T follicular helper cell (primary cell): ENCODE measurements at places on chromosomes 1 and 21.

GRCh38 chr1:235635938-235636662 lies 13.5 kb downstream of the GNG4 start:
- DNase-seq: no peak

- no peak for DNase-seq
Observed at GRCh38 chr1:65719391-65719790, 73.3 kb upstream of the PDE4B start.

GRCh38 chr1:220430586-220430985 lies 97.3 kb upstream of the MARK1 start:
- no peak for DNase-seq

DNA sequence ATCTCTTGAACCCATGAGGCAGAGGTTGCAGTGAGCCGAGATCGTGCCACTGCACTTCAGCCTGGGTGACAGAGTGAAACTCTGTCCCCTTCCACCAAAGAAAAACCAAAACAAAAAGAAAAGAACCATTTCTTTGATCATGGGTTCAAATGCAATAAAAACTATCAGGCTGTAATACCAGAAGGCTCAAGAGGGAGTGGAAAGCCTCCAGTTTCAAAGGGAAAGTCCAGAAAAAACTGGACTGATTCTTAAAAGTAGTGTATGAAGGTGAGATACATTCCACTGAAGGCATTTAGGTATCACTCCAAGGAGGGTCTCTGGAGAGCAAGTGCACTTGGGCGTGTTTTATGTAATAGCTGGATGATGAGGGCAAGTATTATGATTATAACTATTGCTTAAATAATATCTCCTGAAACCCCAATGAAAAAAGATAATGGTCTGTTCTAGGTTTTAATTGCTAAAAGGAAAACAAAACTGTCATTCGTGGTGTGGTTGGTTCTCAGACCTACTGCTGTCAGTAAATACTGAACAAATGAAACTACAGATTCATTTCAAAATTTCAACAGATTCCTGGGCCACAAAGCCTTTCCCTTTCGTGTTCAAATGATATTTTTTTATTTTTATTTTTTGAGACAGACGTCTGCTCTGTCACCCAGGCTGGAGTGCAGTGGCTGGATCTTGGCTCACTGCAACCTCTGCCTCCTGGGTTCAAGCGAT lies 6.0 kb upstream of the CAMTA1 start:
- no peak for DNase-seq

DNA sequence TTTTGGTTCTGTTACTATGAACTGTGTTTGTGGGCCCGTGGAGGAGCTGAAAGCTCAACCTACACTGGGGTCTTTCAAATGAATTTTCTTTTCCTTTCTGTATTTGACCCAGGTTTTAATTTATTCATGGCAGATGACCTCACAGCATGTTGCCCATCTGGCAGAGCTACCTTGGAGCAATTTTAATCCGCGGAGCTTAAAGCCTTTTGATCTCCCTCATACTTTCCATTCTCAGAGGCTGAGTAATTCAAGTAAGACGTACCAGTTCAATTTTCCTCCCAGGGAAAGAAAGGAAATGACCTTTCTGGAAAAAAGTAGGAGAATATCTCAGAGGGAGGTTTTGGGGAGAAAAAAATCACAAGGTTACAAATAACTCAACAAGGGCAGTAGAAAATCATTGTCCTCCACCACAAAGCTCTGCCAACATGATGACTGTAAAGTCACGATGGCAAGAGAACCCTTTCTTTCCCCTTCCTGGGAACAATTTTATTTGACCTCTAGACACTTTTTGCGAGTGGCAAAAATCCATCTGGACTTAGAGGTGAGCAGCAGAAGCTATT lies 21.6 kb upstream of the PCP4 start:
- DNase-seq: no peak

DNA sequence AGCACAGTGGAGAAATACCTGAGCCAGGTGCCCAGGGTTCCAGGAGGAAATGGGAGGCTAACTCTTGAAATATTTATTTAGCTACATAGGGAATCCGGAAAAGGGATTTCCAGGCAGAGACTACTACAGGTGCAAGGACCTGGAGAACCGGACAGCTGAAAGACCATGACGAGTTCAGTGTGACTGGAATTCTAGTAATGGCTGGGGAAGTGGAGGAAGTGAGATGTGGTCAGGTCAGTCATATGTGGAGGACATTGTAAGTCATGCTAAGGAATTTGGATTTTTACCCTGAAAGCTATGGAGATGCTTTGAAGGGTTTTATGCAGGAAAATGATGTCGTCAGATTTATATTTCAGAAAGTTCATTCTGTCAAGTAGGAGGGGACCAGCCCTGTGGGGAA lies 1.8 kb downstream of the CAP1 start:
- DNase-seq: no peak

- DNase-seq: no peak
Observed at GRCh38 chr1:194975913-194976312, 1632.3 kb downstream of the KCNT2 start.

DNA sequence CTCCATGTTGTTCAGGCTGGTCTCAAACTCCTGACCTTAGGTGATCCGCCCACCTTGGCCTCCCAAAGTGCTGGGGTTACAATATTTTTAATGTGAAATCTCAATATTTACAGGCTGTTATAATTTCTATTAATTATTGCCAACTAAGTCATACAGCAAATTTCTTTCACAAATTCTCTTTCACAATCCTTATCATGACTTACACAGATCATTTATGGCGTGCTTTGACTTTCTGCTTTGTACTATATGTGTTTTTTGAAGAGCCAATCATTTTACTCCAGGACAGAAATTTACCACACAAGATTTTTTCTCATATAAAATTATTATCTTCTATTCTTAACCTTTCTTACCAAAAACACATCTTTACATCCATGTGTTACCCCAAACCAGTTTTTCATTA lies 1729.9 kb downstream of the NCAM2 start:
- DNase-seq: no peak

GRCh38 chr1:74388855-74389254 lies 123.6 kb downstream of the LRRC53 start:
- no peak for DNase-seq

DNA sequence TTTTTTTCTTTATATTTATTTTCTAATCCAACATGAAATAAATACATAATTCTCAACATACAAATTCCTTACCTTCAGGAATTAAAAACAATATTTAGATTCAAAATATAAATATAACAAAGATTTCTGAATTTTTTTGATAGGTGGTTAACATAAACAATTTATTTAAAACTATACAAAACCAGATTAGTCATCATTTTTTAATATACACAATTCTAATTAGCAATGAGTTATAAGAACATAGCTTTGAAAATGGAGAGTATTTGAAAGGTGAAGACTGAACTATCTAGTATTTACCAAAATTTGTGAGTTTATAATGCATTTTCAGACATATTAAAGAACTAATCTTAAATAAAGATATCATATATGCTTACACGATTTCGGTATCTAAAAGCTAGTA lies 37.5 kb downstream of the TPR start:
- DNase-seq: no peak

GRCh38 chr1:152917794-152918193 lies 9.4 kb downstream of the IVL start:
- no peak for DNase-seq

DNA sequence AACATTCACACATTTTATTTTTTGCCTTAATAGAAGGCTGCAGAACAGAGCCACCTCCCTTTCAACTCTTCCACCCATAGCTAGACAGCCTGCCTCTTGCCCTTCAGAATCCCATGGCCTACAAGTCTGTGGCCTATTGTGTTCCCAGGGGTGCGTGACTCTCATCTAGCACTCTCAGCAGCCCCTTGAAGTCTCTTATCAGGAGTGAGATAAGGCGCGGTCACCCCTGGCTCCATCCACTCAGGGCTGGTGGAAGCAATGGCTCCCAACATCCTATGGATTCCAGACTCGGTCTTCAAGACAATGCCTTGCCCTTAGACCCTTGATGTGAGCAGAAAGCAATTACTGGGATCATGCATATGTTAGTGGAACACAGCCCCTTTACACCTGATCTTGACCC lies 264.1 kb upstream of the GREM2 start:
- no peak for DNase-seq

DNA sequence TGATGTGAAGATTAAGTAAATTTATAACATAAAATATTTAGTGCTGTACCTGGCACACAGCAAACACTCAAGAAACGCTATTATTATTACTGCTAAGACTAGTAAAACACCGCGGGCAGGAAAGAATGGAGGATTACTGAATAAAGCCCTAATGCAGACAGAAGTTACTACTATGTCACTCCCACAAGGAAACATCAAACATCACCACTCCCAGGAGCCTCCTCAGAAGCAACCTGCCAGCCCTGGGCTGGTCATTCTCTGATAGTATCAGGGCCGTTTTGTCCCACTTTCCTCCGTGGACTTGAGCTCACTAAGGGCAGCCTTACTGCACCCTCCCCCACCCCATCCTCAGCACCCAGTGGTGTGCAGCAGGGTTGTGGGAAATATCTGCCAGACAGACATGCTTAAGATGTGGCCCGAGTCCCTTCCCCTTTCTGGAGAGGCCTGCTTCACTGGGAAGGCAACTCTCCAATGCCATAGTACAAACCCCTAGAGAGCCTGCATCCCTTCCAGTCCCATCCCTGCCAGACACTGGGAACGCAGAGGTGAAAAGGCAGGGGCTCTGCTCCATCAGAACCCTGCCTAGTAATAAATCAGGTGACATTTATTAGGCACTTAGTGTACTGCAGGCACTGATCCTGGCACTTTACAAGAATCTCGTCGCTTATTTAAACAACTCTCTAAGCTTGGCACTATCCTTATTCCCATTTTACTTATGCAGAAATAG lies 41.7 kb upstream of the ECE1 start:
- DNase-seq: no peak
